ENCODE measurements at places on chromosomes 13 and 19. TPM values are rescaled to one million over a fixed set of nuclear protein-coding genes. Genes with fewer than 3 reads are reported as not detected.

Gene BBC3
- total RNA-seq: 44.3 TPM

Gene POSTN
- total RNA-seq: 176 TPM

Gene UBE2L5
- 0.17 TPM for total RNA-seq

Gene LAIR2
- total RNA-seq: not detected

Gene ELSPBP1
- not detected for total RNA-seq

Gene TMTC4
- total RNA-seq: 14.8 TPM

Gene AMH
- 1.5 TPM for total RNA-seq

Gene ZNF526
- total RNA-seq: 9.7 TPM

Gene ZNF460
- total RNA-seq: 49.5 TPM

Gene PEG3
- total RNA-seq: 0.29 TPM

Gene PSG2
- total RNA-seq: 0.50 TPM

Gene PLVAP
- not detected for total RNA-seq

Gene IFNL1
- total RNA-seq: not detected

Gene MAB21L1
- 2.6 TPM for total RNA-seq

Gene PLIN4
- 8.9 TPM for total RNA-seq

Gene SOX1
- total RNA-seq: not detected

Gene ZFP82
- 8.9 TPM for total RNA-seq

Gene SMIM44
- not detected for total RNA-seq
